Right renal pelvis (tissue), 4 donors: ENCODE measurements at places on chromosomes 5 and 9. TPM values are rescaled to one million over a fixed set of nuclear protein-coding genes. Genes with fewer than 3 reads are reported as not detected.

GRCh38 chr5:139374909-139375308 is 8.2 kb downstream of the SLC23A1 start:
- no peak for DNase-seq

DNA sequence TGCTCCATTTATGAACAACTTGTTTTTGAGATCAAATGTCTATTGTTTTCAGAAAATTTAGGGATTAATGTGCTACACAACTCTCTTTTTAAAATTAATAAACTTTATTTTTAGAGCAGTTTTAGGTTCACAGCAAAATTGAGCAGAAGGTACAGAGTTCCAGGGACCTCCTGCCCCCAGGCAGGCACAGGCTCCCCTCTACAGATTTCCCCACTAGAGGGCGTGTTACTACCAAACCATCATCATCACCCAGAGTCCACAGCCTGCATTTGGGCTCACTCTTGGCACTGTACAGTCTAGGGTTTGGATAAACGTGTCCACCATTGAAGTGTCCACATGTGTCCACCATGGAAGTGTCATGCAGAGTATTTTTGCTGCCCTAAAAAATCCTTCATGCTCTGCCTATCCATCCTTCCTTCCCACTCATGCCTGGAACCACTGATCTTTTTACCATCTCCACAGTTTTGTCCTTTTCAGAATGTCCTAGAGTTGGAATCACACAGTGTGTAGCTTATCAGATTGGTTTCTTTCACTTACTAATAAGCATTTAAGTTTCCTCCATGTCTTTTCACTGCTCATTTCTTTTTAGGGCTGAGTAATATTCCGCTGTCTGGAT is 61.7 kb downstream of the MRPL36 start:
- DNase-seq, result no peak

Gene SLC34A3
- 7.8 TPM for polyA plus RNA-seq

Gene PCDH12
- 17.3 TPM for polyA plus RNA-seq

Gene ENTREP1
- polyA plus RNA-seq, result 2.9 TPM
